Gastroesophageal sphincter (tissue), 4 donors: ENCODE measurements at places on chromosomes 4 and X. TPM values are rescaled to one million over a fixed set of nuclear protein-coding genes. Genes with fewer than 3 reads are reported as not detected.

DNA sequence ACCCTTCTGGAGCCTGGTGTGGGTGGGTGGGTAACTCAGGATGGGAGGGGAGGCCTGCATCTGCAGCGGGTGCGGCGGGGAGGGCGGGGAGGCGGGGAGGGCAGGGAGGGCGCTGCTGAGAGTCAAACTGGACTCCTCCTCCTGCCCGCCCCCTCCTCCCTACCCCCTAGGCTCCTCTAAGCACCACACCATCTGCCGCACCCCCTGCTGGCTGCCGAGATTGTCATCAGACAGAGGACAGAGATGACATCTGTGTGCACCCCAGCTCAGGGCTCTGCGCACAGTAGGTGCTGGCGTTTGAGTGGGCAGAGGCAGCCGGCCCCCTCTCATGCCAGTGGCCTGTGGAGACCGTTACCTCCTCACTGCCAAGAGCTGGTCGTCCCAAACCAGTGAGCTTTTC lies 10.6 kb upstream of the HMX1 start:
- ATAC-seq: no peak

GRCh38 chrX:20140420-20140819 lies 1.2 kb downstream of the EIF1AX start:
- no peak for ATAC-seq

The REELD1 gene
- total RNA-seq: not detected

GRCh38 chr4:46648088-46648744 lies 258.3 kb upstream of the GABRA2 start:
- ATAC-seq: no peak

DNA sequence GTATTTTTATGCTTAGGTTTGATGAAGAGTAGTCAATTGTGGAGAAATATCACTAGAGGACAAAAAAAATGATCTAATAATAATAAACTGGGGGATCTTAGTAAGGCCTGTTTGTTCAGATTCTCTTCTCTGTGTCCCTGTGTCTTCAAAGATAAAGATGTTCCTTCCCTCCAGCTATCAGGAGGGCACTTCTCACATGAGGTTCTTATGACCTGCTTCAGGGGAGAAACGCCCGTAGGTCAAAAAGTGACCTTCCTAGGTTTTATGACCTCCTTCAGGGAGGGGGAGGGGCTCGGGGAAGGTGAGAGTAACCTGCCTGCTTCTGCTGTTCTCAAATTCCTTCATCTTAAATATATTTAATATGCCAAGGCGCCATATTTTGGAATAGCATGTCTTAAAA lies 89.2 kb upstream of the JADE1 start:
- no peak for ATAC-seq

- no peak for ATAC-seq
Observed at GRCh38 chr4:100113096-100113495, 77.2 kb downstream of the DDIT4L start.
